ENCODE measurements at places on chromosomes 2 and 18. TPM values are rescaled to one million over a fixed set of nuclear protein-coding genes. Genes with fewer than 3 reads are reported as not detected.

PDE6D gene
- total RNA-seq = 29.2 TPM

EVX2 gene
- total RNA-seq = not detected

STPG4 gene
- total RNA-seq = 0.65 TPM

NT5C1B gene
- not detected for total RNA-seq

RGPD8 gene
- total RNA-seq = 38.5 TPM

TMEM37 gene
- not detected for total RNA-seq

FEV gene
- total RNA-seq = not detected

AMER3 gene
- total RNA-seq = not detected

TEKT4 gene
- not detected for total RNA-seq

PFN4 gene
- total RNA-seq = not detected

MEIS1 gene
- 5.4 TPM for total RNA-seq

PTPRM gene
- total RNA-seq = 12.1 TPM

TEX44 gene
- not detected for total RNA-seq

TMEM17 gene
- not detected for total RNA-seq

FECH gene
- 22.0 TPM for total RNA-seq

ZAP70 gene
- total RNA-seq = 954 TPM

LRPPRC gene
- 48.4 TPM for total RNA-seq

ATP6V1B1 gene
- total RNA-seq = not detected

RAB12 gene
- total RNA-seq = 21.8 TPM

KCNS3 gene
- total RNA-seq = not detected

PER2 gene
- 26.3 TPM for total RNA-seq

LIMS3 gene
- 0.33 TPM for total RNA-seq

UNC50 gene
- total RNA-seq = 30.8 TPM

SLC23A3 gene
- 1.1 TPM for total RNA-seq

MYOM1 gene
- total RNA-seq = 3.0 TPM

SAG gene
- total RNA-seq = 0.12 TPM

FAM168B gene
- total RNA-seq = 70.7 TPM

YES1 gene
- 101 TPM for total RNA-seq

NPPC gene
- total RNA-seq = not detected

FOXD4L1 gene
- not detected for total RNA-seq

SERPINB3 gene
- not detected for total RNA-seq

CABLES1 gene
- total RNA-seq = 2.2 TPM

STAT4 gene
- 304 TPM for total RNA-seq

TANC1 gene
- total RNA-seq = 4.2 TPM

GALNT14 gene
- total RNA-seq = not detected

VPS4B gene
- 107 TPM for total RNA-seq

SCN1A gene
- not detected for total RNA-seq

C2orf66 gene
- not detected for total RNA-seq

LBX2 gene
- 1.9 TPM for total RNA-seq

AKAIN1 gene
- total RNA-seq = not detected

DGUOK gene
- 54.8 TPM for total RNA-seq

DCDC2C gene
- total RNA-seq = not detected

CYRIA gene
- 54.8 TPM for total RNA-seq

ALPG gene
- not detected for total RNA-seq

KCNJ3 gene
- not detected for total RNA-seq

CIB4 gene
- not detected for total RNA-seq

MROH2A gene
- total RNA-seq = not detected

LYG2 gene
- not detected for total RNA-seq

WDR33 gene
- total RNA-seq = 78.4 TPM

AQP12B gene
- total RNA-seq = not detected

SLC11A1 gene
- 17.9 TPM for total RNA-seq

Data from natural killer cell (primary cell).